ENCODE measurements at places on chromosomes 1 and 21.

DNA sequence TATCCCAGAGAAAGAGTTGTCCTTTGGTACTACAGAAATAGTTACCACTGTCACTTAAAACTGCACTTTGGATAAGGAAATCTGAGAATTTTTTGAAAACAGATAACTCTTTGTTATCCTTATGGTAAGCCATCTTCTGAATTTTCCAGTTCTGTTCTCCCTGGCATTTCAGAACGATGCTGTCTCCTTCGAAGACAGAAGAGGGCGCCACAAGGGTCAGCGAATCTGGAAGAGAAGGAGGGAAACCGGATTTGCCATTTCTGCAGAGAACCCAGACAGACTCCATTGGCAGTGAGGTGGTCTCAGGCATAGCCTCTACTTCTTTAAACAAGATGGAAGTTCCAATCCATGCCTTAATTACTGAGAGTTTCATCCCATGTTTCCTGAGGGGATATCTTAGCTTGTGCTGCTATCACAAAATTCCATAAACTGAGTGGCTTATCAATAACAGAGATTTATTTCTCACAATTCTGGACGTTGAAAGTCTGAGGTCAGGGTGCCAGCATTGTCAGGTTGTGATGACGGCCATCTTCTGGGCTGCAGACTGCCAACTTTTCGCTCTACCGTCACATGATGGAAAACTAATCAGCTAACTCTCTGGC lies 6.4 kb downstream of the FCRL2 start:
- DNase-seq: no peak

- DNase-seq: no peak
Observed at GRCh38 chr1:100543640-100544039, 5.7 kb downstream of the GPR88 start.

DNA sequence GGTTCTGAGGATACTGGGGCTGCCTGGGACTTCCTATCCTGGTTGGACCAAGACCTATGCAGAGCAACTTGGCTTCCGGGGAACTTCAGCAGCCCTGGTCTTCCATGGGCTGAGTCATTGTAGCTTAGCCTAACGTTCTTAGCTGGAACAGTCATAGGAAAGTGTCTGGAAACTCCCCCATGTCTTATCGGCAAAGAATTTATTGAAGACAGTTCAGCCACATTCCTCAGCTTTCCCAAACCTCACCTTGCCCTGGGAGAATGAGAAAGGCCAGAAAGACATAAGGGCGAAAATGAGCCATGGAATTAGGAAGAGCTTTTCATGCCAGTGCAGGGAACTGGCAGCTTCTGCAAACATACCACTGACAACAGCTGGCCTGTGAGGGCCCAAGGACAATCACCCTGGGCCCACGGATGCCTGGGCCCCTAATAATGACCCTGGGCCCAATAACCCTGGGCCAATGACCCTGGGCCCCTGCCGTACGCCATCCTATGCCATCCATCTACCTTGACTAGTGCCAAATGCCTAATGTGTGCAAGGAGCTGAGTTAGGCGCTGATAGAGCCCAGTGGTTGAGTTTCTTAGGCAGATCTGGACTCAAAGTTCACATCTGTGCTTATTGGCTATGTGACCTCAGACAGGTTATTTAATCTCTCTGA lies 114.4 kb upstream of the GADD45A start:
- DNase-seq: no peak

DNA sequence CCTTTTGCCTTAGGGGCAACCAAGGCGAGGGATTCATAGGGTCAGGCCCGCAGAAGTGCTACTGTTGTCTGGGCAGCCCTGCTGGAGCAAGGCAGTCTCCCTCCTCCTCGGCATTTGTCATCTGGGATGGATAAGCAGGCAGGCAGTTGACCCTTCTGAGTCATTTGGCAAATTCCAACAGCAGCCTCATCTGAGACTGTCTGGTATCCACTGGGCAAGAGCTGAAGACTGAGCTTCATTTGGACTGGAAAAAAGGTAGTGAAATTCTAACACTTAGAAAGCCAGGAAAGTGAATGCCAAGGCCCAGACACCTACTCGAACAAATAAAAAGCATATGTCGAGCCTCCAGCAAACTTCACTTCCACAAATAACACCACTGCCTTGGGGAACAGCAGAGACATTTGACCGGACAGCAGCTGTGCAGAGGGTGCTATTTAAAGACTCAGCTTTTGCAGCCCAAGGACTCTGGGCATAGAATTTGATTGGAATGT lies 4.0 kb upstream of the ZBTB40 start:
- no peak for DNase-seq

DNA sequence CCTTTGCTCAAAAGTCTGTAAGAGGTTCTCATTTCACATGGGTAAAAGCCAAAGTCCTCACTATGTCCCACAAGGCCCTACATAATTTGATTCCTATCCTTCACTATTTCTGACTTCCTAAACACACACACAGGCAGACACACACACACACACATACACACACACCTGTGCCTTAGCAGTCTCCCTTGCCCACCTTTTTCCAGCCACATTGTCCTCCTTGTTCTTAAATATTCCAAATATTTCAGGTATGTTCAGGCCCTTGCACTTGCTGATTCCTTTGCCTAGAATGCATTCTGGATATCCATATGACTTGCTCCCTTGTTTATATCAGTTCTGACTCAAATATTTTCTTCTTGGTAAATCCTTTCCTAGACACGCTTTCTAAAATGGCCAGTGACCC lies 54.6 kb downstream of the NTNG1 start:
- DNase-seq: no peak

GRCh38 chr1:205077158-205077933 lies 6.9 kb downstream of the TMEM81 start:
- no peak for DNase-seq

- DNase-seq: peak; percentile 67
Observed at GRCh38 chr1:186828611-186829454, at the start of gene PLA2G4A. Gene PLA2G4A, plus strand, starts transcription at chr1:186828949. Its CDS starts 25,406 bp downstream, at chr1:186854355.

- no peak for DNase-seq
Observed at GRCh38 chr1:205229399-205229871, 1.7 kb downstream of the TMCC2 start.

Measured in left forelimb (tissue), 1 donor.